ENCODE measurements at places on chromosomes 6 and 20. TPM values are rescaled to one million over a fixed set of nuclear protein-coding genes. Genes with fewer than 3 reads are reported as not detected.

GRCh38 chr20:36153736-36154699 lies 522 bp upstream of the EPB41L1 start:
- DNase-seq = peak; percentile 68

DNA sequence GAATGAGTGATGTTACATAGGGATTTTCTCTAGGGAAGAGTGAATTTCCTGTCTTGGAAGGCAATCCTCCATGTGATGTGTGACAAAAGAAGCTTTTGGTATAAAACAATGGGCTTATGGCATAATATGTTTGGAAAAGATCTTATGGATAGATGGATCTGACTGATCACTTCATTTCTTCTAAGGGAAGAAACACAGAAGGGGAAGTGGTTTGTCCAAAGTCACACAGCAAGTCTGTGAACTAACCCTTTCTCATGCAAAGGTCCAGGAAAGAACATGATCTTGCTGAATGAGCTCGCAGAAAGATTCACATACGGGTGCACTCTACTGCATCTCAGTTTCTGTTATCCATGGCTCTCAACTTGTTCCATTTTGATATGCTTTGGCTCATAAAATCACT lies 575.9 kb upstream of the JAG1 start:
- DNase-seq = no peak

- no peak for DNase-seq
Observed at GRCh38 chr6:129497481-129498441, 212.2 kb downstream of the ARHGAP18 start.

- DNase-seq = no peak
Observed at GRCh38 chr6:129628101-129628815, 81.7 kb downstream of the ARHGAP18 start.

DNA sequence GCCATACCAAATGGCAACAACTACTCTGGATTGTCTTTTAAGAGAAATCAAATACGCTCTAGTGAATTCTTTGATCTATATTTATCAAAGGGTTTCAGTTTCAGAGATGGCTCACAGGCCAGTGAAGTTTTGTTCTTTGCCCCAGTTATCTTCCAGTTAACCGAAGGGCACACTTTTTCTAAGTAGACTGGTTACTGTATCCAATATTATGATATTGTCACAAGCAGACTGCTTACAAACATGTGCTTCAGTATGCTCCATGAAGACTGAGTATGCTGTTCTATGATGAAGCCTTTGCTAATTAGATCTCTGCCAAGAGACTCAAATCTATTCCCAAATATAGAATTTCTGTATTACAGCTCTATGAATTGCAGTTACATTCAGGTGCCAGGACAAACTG lies 181.1 kb downstream of the REV3L start:
- DNase-seq = no peak

DNA sequence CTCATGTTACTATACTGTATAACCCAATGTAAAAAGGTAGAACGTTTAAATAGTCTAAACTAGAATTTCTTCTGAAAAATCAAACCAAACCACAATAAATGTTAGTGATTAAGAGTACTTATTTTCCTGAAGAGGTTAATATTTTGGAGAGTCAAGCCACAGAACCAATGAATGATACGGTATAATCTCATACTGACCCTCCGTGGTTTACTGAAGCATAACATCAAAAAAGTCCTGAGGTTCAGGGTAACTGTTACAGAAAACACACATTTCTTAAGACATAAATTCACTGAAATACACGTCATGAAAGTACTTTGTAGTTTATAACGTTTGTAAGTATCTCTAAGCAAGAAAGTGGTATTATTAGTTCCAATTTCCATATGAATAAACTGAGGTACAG lies 28.9 kb downstream of the ESF1 start:
- DNase-seq = no peak

- no peak for DNase-seq
Observed at GRCh38 chr6:150739711-150740349, 125.7 kb upstream of the MTHFD1L start.

GRCh38 chr6:165042912-165043311 lies 266.5 kb downstream of the C6orf118 start:
- no peak for DNase-seq

- DNase-seq = no peak
Observed at GRCh38 chr6:34021554-34022190, 124.2 kb downstream of the GRM4 start.

DNA sequence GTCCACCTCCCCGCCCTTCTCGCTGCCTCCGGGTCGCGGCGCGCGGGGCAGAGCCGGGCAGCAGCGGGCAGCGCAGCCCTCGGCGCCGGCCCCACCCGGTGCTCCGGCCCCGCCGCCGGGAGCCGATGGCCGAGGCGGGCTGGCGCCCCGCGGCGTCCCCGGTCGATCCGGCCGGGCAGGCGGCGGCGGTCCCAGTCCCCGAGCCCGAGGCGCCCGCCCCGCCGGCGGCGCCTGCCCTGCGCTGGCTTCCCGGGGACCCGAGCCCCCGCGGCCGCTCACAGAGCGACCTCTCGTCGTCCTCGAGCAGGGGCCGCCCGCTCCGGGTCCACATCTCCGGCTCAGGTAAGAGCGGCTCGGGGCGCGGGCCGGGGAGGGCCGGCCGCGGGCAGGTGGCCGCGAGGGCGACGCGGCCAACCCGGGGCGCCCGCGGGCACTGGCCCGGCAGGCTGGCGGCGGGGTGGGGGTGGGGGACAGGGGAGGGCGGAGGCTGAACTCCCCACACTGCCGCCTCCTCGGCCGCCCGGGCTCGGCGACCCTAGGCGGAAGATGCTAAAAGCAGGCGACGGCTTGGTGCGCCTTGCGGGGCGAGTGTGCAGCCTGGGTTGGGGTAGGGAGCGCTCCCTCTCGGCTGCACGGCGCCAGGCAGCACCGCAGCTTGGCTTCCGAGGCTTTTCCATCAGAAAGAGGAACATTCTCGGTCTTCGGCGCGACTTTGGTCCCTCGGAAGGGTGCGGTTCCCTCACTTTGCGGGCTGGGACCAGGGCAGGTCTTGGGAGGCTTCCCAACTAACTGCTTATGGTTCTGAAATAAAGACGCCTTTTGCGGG lies 25.6 kb upstream of the FUCA2 start:
- DNase-seq = peak; percentile 57

GRCh38 chr20:19552221-19553180 lies 205.6 kb upstream of the RIN2 start:
- peak; percentile 28 for DNase-seq

DNA sequence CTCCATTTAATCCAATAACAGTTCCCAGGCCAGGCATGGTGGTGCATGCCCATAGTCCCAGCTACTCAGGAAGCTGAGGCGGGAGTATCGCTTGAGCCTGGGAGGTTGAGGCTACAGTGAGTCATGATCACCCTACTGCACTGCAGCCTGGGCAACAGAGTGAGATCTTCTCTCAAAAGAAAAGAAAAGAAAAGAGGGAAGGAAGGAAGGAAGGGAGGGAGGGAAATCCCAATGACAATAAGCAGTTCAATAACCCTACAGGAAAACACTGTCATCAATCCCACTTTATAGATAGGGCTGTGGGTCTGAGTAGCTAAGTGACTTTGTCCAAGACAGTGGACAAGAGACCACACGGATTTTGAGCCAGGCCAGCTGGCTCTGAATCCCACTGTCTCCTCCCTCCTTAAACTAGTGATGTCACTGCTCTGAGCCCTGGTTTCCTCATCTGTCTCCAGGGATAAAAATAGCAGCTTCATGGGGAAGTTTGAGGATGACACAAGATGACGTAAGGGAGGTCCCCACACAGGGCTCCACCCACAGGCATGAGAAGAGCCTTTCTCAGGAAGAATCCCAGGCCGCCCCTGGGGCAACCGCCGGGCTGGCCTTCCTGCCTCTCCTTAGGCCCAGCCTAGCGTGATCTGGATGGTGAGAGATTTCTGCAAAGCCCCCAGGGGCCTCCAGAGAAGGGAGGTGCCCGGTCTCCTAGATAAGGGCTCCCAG lies 7.2 kb upstream of the TRIB3 start:
- no peak for DNase-seq

- DNase-seq = no peak
Observed at GRCh38 chr6:148768646-148769270, 21.9 kb downstream of the UST start.

- no peak for DNase-seq
Observed at GRCh38 chr20:38190936-38191371, 25.9 kb upstream of the TGM2 start.

DNA sequence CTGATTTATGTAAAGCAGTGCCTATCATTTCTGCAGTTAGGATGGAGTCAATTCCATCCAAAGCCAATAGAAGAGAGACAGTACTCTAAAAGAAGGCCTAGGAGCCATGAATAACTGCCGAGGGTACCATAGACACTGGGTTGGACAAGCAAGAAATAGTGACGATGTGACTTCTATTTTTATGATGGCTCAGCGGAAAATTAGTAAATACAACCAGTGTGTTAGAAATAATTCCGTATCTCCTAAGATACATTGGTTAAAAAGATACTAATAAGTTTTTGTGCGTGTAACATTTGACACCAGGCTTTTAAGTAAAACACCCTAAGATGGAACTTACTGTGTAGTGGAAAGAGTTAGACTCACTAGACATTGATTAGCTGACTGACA lies 45.6 kb upstream of the MOXD1 start:
- DNase-seq = no peak

- no peak for DNase-seq
Observed at GRCh38 chr20:6140947-6141346, 18.1 kb upstream of the FERMT1 start.

DNA sequence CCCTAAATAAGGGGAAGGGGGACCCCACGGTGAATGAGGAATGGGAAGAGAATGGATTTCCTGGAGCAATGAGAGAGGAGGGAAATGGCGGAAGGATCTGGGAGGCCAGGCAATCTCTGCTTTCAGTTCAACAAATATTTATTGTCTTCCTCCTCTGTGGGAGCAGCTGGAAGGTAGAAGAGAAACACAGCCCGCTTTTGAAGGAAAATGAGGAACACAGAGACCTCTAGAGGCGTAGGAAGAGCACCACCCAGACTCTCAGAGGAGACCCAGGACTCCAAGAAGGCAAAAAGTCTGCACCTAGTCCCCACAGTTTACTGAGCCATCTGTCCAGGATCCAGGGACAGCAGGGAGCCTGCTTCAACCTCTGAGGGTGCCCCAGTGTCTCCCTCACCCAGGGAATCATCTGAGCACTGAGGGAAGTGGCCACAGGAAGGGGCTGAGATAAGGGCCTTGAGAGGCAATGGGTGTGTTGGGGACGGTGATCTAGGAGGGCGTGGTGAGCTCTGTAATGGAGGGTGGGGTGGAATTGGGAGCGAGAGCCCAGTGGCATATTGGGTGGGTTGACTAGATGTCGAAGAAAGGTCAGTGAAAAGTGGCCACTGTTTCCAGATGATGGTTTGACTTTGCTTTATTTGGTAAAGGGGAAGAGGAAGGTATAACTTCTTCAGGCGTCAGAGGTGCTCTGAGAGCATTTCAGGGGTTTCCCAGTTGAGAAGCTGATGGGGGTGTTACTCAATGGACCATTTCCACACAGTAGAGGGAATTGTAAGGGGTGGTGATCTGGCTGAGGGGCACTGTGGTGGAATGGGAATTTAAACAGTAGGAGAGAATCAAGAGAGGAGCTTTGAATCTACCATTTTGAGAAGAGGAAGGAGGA lies 610 bp downstream of the PSORS1C1 start:
- no peak for DNase-seq

DNA sequence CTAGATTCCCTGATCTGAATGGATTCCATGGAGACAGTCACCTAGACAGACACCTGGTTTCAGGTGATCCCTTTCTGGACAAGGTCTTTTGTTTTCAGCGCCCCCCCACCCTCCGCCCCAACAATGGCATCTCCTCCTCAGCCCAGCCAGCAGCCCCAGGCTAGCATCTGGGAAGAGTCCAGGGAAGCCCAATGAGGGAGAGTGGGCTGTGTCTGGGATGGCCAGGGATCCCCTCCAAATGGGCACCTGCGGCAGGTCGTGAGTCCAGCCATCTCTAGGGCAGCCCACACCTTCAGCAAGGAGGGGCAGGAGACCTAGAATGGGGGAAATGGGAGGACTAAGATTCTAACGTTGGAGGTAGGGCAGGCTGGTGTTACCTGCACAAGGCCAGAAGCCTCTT lies 1.2 kb upstream of the SLC24A3 start:
- DNase-seq = no peak

DNA sequence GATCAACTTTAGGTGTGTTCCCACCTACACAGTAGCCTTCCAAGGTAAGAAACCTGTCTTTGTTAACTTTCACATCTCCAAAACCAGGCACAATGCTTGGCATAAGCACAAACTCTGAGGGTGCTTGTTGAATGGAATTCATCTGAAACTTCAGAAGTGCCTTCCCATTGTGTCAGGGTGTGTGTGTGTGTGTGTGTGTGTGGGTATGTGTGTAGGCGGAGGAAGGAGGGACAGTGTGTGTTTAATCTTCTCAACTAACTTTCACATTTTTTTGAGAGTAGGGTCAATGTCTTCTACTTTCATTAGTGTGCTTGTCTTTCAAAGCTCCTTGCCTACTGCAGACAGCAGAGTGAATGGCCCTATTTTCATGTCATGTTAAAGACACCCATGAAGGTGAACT lies 45.6 kb downstream of the PDE7B start:
- no peak for DNase-seq

GRCh38 chr20:63005862-63006539 lies 763 bp downstream of the BHLHE23 start:
- DNase-seq = no peak

DNA sequence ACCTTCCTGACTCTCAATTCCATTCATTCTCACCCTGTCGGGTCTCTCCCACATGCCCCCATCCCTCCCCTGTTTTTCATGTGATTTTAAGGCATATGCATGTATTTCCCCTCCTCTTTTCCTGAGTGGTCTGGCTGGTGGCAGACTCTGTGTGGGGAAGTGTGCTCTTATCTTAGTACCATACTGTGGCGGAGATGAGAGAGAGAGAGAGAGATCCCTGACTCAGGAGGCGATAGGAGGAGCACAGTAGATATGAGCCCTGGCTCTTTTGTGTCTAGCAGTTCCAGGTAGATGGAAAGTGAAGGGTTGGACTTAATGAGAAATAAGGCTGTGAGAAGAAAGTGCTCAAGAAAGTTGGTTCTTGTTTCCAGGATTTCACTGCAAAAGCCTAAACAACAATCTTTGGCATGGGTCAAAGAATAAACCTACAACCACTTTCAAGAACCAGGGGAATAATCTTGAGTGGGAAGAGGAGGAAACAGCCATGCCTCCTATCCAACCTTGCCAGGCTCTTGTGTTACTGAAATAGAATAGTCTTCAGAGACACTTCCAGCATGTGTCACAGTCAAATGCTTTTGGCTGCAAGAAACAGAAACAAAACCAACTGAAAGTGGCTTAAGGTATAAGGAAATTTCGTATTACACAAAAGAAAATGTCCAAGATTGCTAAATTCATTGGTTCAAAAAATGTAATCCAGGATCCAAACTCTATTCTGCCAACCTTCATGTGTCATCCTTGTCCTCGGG lies 123.8 kb upstream of the MYLIP start:
- DNase-seq = no peak

Gene KIF6
- total RNA-seq = 2.3 TPM

Gene PPDPF
- 193 TPM for total RNA-seq

Gene KIAA0408
- 40.7 TPM for total RNA-seq

Gene PAK5
- total RNA-seq = 1.8 TPM

Gene SLC17A1
- not detected for total RNA-seq

Gene SLA2
- 0.16 TPM for total RNA-seq

Gene SMLR1
- total RNA-seq = not detected

Gene DACT2
- 0.43 TPM for total RNA-seq

Gene PCSK2
- 1.7 TPM for total RNA-seq

Gene TOX2
- total RNA-seq = 3.3 TPM

All from neural crest cell (in vitro differentiated cells).